Thyroid gland (tissue), 4 donors: ENCODE measurements at places on chromosomes 6 and 20. TPM values are rescaled to one million over a fixed set of nuclear protein-coding genes. Genes with fewer than 3 reads are reported as not detected.

The EYS gene
- not detected for total RNA-seq

The BMP5 gene
- total RNA-seq = 0.45 TPM

The LPA gene
- 1.4 TPM for total RNA-seq

The KHDRBS2 gene
- total RNA-seq = 18.6 TPM

The TMEM200A gene
- 4.3 TPM for total RNA-seq

The NCOA7 gene
- 36.2 TPM for total RNA-seq

The KCNK15 gene
- 5.1 TPM for total RNA-seq

The NKAPL gene
- total RNA-seq = 0.67 TPM

The HCRTR2 gene
- not detected for total RNA-seq

The PDE7B gene
- total RNA-seq = 13.7 TPM

The FAM209B gene
- total RNA-seq = not detected

The SERINC1 gene
- 241 TPM for total RNA-seq

The PDYN gene
- not detected for total RNA-seq

The KIF6 gene
- total RNA-seq = 0.49 TPM

The CST7 gene
- total RNA-seq = 3.6 TPM

The AIF1 gene
- total RNA-seq = 13.9 TPM

The VSX1 gene
- not detected for total RNA-seq
